Retinal pigment epithelial cell (primary cell): ENCODE measurements at places on chromosomes 2 and 18.

DNA sequence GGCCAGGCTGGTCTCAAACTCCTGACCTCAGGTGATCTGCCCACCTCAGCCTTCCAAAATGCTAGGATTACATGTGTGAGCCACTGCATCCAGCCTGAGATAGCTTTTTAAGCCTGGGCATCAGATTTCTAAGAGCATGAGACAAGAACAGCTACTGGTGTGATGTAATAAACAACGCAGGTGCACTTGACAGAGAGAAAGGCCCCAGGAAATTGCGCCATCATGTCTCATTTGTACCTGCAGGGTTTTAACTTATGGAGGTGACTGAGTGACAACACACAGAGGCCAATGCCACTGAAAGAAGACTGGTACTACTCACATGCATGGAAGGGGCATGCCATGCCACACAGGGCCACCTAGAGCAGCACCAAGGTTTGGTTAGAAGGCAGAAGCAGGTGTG is 209.4 kb downstream of the SP3 start:
- no peak for DNase-seq

DNA sequence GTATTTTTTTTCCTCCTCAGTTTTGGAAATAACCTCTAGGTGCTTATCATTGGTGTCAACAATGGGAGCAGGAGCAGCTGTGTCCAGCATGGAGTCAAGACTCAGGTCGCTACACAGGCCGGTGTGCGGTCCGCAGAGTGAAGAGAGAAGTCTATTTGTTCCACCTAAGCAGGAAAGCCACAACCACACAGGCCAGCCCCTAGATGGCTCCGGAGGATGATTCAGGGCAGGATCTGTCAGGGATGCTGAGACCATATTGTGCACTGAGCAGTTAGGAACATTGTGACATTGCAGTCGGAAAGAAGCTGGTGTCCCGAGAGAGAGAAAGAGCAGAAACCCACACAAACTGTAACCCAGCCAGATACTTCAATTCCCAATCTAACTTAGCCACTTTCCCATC is 136.9 kb downstream of the GAREM1 start:
- no peak for DNase-seq

DNA sequence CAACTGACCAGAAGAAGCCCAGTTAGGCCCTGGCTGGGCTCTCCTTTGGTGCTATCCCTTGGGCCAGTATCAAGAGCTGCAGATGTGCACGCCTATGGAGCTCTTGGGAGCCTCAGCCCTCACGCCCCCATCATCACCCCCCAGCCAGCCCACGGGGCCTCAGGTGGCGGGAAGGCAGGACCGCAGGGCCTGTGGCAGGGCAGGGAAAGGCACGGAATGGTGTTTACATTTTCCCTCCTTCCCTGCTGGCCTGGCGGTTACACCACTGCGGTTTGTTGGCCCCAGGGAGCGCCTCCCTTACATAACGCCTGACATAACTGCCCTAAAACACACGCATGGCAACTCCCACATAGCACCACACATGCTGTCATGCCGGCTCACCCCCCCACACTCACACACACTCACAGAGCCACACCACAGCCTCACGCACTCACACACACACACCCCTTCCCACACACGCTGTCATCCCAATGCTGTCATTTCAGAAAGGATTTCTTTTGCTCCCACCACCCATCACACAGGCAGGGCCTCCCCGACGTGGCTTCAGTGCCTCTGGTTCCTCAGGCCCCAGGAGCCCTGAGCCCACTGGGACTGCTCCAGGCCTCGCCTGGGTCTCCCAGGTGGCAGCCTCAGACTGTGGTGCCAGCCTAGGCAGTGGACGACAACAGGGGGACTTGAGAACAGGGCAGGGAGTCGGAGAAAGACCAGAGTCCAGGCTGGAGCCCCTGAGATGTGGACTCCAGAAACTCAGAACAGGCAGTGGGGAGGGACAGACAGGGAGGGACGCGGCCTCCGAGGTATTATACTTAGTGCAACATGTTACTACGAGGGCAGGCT is 15.7 kb downstream of the ZFP36L2 start:
- DNase-seq: no peak

GRCh38 chr2:171595456-171595855 is 73.2 kb downstream of the CYBRD1 start:
- DNase-seq: no peak

- no peak for DNase-seq
Measured at GRCh38 chr2:131127076-131127475, 21.9 kb downstream of the PLEKHB2 start.

GRCh38 chr2:106546391-106546990 is 59.3 kb downstream of the CD8B2 start:
- no peak for DNase-seq

GRCh38 chr2:25310965-25311864 is 30.5 kb downstream of the DNMT3A start:
- DNase-seq: no peak

GRCh38 chr2:221517146-221517695 is 54.9 kb downstream of the EPHA4 start:
- DNase-seq: no peak
